ENCODE measurements at places on chromosomes 4 and X.
A peak's percentile ranks its signal among the peaks of the same experiment; 100 is the strongest.

DNA sequence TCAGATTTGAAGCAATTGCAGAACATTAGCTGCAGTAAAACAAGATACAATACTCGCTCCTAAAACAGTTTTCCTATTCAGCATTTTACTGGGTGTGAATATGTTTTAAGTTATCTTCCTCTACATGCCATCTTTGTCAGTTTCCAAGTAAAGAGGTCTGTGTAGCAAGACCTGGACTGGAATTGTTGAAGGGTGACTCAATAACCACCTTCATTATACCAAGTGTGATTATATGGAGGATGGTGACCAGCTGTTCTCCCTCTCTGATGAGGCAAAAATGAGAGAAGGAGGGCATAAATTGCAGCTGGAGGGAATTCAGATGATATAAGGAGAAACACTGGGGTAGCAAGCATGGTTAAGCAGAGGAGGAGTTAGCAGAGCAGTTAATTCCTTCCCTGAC is 922.1 kb upstream of the SLIT2 start:
- DNase-seq, result no peak

DNA sequence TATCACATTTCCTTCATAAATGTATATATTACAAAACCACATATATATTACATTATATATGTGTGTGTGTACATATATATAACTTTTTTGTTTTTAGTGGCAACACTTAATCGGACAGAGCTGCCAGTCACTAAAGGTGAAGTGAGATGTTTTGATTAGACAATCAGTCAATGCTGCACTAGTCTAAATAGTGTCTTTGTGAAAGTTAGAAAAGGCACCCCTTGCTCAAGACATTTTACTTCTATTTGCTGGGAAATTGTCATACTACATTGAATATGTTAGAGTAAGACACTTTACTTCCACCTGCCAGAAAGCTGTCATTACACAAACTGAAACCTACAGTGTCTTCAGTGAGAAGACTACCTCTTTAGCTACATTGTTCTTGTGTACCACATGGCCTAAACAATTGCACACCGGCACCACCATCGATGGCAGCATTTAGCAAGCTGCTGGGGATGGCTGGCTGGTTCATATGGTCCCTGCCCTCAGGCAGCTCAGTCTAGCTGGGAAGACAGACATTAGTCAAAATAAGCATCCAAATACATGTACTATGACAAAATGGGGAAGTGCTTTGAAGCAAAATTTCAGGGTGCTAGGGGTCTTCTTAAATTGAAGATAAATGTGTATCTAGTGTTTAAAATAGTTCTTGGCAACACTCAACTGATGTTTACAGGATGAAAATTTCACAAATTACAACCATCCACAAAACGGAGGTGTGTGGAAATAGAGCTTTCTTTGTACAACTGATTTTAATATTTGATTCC is 148.1 kb upstream of the GATB start:
- DNase-seq, result no peak

DNA sequence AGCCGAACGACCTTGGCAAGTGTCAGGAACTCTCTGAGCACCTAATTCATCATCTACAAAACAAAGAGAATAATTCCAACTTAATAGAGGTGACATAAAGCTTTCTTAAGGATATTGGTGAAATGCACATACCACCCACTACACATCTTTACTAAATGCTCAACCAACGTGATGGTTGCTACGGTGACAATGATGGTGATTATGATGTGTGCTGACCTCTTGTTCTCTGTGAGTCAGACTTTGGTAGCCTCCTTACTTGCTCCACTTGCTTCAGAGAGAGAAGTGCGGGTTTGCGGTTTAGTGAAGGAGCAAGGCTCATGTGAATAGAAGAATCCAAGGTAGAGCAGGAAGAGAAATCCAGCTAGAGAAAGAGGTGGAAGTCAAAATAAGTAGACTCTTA is 52.8 kb upstream of the CLNK start:
- no peak for DNase-seq

- DNase-seq, result no peak
Observed at GRCh38 chrX:25012433-25012735, 3.4 kb downstream of the ARX start.

- DNase-seq, result no peak
Observed at GRCh38 chr4:108072300-108072699, 82.6 kb downstream of the HADH start.

DNA sequence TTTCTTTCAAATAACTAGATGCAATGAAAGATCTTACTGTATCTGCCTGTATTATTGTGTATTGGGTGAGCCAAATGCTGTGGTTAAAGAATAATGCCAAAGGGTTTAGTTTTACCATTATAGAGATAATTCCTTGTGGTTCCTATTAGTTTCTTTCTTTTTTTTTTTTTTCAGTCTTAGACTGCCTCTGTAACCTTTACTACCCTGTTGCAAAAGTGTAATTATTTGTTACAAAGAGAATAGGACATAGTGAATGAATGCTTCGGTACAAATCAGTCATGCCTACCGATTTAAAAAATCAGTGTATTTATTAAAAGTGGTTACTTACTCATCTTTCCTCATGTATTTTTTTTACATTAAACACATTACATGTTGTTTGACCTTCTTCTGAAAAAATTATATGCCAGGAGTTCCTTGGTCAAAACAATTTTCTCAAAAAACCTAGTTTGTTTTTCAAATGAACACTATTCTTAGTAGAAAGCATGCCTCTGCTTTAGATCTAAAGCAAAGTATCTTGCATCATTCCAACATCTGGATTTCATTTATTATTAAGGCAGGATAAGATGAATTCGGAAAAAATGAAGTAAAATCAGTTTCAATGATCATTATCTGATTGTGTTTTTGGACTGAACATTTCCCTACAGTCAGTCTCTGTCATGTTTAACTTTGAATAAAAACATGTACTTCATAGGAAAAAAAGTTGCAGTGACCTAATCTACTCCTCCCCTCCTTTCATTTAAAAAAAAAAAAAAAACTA is 21.2 kb upstream of the SYNPO2 start:
- no peak for DNase-seq

- no peak for DNase-seq
Observed at GRCh38 chrX:2397229-2398063, 103.3 kb downstream of the DHRSX start.

DNA sequence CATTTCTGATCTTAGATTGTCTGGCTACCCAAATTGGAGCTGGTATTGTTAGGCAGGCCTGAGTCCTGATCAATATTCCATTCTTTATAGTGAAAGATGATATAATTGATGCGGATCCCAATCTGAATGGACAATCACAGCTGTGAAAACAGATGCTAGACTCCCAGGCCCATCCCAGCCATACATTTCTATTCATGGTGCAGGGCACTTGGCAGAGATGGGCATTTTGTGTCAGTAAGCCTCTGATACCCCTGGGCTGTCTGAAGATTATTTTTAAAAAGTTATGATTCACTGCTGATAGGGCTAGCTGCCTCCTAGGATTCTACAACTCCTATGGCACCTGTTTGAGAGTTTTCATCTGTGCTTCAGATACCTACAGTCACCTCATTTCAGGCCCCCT is 61.2 kb upstream of the TSPAN7 start:
- DNase-seq, result no peak

DNA sequence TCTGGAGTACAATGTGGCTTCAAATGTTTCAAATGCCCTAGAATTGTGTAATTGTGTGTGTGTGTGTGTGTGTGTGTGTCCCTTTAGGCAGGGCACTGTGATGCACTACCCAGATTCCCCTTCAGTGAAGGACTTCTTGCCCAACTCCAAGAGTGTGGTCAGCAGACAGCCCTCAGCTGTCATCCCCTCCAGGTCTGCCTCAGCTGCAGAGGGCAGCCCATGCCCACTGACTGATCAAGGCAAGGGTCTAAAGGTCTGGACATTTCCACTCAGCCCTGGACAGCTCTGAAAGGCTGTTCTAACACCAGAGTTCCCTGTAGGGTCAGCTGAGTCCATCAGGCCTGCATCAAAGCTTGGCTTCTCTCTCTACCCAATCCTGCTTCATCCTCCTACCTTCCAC is 83.9 kb upstream of the USP9X start:
- no peak for DNase-seq

DNA sequence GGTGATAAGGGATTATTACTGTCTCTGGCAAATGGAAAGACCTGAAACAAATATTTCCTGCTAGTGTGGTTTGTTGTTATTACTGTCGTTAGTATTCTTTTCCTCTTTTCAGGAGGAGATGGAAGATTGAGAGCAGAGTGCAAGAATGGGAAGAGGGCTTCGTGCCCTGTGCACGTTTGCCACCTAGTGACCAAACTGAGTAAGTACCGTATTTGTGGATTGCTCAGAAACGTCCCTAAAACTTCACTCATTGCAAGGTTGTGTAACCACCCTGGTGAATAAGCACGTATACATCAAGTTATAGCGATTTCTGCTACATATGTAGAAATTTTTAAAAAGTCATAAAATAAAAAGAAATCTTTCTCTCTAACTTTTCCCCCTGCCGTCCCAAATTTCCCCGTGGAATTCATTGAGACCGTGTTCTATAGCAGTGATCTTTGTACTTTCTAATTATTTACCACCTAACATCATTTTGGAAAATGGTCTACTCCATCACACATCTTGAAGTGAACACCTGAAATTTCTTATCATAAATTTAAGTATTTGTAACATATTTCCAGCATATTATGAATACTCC is 24.3 kb downstream of the LINC00632 start:
- DNase-seq, result no peak

DNA sequence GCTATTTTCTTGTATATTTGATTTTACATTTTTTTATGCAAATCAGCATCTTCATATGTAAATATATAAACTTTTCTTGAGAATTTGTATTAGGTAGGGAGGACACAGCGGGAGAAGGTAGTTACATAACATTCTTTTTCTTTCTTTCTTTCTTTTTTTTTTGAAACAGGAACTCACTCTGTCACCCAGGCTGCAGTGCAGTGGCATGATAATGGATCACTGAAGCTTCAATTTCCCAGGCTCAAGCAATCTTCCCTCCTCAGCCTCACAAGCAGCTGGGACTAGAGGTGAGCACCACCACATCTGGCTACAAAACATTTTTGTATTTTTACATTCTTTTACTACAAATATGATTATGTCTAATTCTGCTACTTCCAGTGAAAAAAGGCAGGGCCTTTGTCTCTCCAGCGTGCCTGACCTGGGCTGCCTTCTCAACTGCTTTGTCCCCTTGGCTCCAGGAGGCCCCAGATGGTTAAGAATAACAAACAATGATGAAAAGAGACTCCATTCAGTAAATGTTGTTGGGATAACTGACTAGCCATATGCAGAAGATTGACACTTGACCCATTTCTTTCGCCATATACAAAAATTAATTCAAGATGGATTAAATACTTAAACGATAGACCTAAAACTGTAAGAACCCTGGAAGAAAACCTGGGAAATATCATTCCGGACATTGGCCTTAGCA is 46.5 kb upstream of the FAT4 start:
- no peak for DNase-seq

GRCh38 chr4:3801931-3802550 is 35.9 kb downstream of the ADRA2C start:
- no peak for DNase-seq

DNA sequence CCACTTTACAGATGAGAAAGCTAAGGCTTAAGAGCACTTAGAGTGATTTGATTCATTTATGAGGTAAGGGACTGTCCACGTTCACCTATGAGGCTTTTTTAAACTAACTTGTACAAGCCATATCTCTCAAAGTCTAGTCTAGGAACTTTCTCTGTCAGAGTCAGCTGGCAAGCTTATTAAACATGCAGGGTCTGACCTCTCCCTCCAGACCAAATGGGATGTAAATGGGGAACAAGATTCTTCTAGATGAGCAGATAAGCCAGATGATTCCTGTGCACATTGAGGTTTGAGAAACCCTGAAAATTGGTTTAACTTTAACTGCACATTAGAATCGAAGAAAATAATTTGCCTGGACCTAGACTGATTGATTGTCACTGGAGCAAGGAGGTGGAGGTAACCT is 160.0 kb upstream of the SPRY1 start:
- DNase-seq, result no peak

DNA sequence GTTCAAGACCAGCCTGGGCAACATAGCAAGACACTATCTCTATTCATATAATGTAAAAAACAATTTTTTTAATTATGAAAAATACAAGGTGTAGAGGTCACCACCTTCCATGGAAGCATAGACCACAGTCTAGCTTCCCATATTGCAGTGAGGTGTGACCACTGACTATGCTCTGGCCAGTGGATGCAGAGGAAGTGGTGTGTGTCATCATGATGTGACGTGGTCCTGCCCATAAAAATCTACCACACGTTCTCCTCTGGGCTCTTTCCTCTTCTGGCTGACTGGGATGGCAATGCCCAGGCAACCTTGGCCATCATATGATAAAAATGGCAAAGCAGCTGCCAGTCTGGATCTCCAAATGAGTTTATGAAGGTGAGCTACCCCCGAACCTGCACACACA is 65.7 kb downstream of the RBM47 start:
- peak; percentile 77 for DNase-seq

- DNase-seq, result no peak
Observed at GRCh38 chr4:3475041-3475712, 12.1 kb downstream of the DOK7 start.

DNA sequence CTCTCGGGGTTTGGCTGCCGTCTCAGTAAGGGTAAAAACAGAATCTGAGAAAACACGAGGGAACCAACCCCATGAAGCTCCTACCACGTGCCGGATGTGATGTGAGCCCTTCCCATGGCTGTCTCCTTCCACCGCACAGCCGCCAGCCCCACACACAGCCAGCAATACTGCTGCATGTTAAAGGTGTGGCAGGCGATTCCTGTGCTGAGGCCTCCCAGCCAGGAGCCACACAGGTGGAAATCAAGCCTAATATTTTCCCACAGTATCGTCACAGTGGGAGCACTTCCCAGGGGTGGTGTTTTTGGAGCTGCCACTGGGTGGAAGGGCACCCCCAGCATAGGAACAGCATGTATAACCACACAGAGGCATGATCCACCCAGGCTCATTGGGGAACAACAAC is 77.5 kb downstream of the SLC2A9 start:
- no peak for DNase-seq

DNA sequence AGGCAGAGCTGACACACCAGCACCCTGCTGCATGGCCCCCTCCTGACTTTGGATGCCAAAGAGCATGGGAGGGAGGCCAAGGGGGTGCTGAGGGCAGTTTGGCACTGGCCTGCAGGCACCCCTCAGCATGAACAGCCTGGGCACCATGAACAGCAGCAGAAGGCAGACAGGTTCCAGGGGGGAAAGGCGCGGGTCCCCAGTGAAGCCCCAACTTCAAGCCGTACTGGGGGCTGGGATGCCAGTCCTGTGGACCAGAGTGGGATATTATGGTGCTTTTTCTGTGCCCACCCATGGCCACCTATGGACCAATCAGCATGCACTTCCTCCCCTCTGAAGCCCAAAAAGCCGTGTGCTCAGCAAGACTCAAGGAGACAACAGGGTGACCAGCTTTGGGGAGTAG is 389.9 kb downstream of the TEX13C start:
- DNase-seq, result no peak

GRCh38 chr4:148238086-148238485 is 204.1 kb downstream of the NR3C2 start:
- no peak for DNase-seq

- DNase-seq, result no peak
Observed at GRCh38 chrX:9737363-9737762, 28.3 kb downstream of the GPR143 start.
